ENCODE measurements at places on chromosomes 3 and 15.
A peak's percentile ranks its signal among the peaks of the same experiment; 100 is the strongest.

- DNase-seq, result no peak
Observed at GRCh38 chr3:177307826-177308225, 110.5 kb upstream of the TBL1XR1 start.

DNA sequence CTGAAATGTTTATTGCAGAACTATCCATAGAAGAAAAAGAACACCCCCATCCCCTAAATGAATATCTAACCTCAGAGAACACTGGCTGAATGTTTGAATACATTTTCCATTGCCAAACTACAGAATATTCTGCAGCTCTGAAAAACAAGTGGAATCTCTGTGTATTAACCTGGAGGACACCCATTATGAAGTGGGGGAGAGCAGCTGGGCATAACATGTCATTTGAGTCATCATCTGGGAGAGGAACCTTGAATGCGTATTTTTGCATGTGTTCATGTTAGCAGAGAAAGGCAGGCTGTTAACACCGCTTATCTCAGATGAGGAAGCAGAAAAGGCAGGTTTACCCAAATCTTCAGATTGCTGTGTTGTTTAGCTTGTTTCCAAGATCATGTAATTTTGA is 31.5 kb downstream of the ESYT3 start:
- DNase-seq, result no peak

DNA sequence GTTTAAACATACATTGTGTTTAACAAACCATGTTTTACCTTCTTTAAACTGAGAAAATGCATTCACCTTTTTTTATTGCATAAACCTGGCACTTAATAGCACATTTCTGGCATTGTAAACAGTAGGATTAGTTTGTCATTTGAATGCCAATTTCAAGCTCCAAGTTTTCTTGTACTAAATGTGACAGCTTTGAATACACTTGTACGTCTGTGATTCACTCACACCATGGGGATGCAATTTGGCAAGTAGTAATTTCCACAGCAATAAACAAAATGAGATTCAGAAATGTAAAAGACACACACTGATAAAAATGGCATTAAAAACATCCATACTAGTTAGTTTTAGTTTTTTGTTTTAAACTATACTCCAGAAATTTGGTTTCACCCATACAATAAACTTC is 598.9 kb downstream of the SI start:
- no peak for DNase-seq

DNA sequence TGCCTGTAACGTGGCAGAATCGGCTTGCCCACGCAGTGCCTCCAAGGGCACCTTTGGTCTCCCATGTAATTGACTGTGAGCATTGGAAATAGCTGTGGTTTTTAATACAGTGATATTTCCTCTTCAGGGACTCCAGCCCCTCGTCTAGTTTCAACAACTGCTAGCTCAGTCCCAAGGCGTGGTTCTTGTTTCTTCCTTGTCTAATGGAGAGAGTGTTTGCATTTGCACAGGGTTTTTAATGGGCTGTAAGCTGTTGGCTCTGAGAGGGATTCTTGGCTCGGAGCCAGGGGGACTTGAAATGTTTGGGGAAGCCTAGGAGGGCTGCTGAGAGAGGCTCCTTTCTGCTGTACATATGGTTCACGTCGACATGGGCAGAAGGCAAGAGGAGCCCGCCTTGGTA is 86.2 kb downstream of the THSD4 start:
- no peak for DNase-seq

DNA sequence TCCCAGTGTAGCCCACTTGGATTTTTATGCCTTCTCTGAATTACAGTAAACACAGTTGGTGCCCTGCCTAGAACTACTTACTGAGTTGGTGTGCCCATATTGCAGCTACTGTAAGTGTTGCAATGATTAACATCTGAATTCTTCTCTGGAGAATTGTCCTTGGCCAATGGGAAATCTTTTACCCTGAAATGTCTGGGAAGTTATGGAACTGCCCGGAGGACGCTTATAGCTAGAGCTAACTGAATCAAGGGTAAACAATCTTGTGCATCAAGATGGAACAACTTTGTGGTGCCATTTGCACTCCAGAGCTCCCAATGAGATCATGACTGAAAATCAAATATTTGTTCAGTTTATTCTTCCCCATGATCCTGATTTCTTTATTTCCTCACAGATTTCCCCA is 246.7 kb upstream of the CBLB start:
- no peak for DNase-seq

- DNase-seq, result no peak
Observed at GRCh38 chr15:72062319-72062718, 55.6 kb downstream of the MYO9A start.

GRCh38 chr3:23662079-23662617 is 143.6 kb upstream of the UBE2E1 start:
- DNase-seq, result peak; percentile 37

GRCh38 chr15:89479173-89479572 is 17.2 kb downstream of the RHCG start:
- DNase-seq, result no peak

DNA sequence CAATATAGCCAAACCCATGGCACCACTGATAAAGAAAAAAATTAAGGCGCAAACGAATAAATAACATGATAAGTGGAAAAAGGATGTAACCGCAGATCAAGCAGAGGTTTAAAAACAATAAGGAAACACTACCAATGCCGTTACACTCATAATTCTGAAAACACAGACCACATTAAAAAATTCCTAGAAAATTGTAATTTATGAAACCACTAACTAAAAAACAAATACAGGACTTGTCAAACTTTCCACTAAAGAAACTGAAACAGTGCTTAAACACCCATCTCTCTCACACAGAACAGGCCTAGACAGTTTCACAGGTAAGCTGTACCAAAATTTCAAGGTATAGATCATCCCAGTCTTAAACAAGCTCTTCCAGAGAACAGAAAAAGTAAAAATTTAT is 28.4 kb downstream of the PCSK6 start:
- DNase-seq, result no peak

DNA sequence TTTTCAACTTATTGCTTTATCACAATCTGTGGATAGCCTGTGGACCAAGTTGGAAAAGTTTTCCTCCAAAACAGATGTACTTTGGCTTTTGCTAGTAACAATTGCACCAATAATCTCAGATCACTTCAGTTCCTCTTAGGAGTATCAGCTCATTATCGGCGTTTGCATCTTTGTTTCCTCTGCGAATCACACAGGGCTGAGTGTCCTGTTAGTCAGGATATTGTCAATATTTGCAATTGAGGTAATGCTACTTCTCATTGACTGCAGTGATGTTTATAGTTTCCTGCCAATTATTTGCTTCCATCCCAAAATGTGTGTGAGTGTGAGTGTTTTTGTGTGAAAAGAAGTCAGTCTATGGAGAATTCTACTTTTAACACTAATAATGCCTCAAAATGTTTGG is 545.0 kb downstream of the SI start:
- no peak for DNase-seq

DNA sequence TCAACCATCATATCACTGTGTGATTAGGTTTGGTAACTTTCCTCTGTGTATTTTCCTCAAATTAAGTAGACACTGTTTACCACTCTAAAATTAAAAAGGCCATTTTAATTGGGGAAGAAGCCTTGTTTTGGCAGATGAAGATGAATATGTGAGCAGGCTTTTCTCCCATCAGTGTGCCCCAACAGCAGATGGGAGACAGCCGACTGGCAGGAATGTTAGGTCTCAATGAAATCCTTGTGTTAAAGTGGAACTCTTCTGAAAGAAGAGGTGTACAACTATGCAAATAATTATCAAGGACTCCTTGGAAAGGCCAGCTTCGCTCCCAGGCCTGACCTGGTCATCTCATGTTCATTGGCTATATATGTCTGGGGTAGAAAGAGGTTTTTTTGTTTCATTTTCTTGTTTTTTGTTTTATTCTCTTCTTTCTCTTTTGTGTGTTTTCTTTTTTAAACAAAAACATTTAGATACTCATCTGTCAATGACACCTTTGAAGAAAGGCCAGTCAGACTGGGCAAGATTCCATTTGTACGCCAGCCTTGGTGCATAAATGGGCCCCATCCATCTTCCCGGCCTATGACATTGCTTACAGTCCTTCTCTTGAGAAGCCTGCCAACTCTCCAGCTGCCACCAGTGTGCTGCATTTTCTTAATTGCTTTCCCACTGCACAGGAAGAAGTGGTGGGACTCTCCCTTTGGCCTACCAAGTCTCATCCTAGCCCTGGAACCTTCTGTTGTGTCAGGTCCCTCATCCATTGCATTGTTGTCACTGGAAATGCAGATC is 25.8 kb downstream of the LRTM1 start:
- no peak for DNase-seq

GRCh38 chr15:80929225-80929624 is 60.4 kb downstream of the MESD start:
- DNase-seq, result no peak

GRCh38 chr15:69375151-69375790 is 38.9 kb upstream of the KIF23 start:
- no peak for DNase-seq

- DNase-seq, result peak; percentile 67
Observed at GRCh38 chr3:171815973-171816595, 5.8 kb upstream of the PLD1 start.

GRCh38 chr15:71874245-71874644 is 63.9 kb downstream of the NR2E3 start:
- DNase-seq, result no peak

DNA sequence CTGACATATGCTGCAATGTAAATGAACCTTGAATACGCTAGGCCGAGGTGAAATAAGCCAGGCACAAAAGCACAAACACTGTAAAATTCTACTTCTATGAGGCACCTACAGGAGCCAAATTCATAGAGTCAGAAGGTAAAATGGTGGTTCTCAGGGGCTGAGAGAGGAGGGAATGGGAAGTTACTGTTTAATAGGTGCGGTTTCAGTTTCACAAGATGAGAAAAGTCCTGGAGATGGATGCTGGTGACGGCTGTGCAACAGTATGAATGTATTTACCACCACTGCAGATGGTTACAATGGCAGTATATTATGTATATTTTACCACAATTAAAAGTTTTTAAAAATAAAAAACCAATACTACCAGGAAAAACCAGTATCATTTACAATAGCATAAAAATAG is 4.0 kb downstream of the TNK2 start:
- DNase-seq, result no peak

GRCh38 chr15:27427276-27427675 is 456.3 kb downstream of the GABRG3 start:
- DNase-seq, result no peak
